Hematopoietic multipotent progenitor cell treated with erythropoietin and hydrocortisone succinate and interleukin-3 and kit ligand, for 17 days (in vitro differentiated cells): ENCODE measurements at places on chromosomes 6 and 20.

- DNase-seq = no peak
Measured at GRCh38 chr6:18432180-18432579, 45.0 kb downstream of the RNF144B start.

DNA sequence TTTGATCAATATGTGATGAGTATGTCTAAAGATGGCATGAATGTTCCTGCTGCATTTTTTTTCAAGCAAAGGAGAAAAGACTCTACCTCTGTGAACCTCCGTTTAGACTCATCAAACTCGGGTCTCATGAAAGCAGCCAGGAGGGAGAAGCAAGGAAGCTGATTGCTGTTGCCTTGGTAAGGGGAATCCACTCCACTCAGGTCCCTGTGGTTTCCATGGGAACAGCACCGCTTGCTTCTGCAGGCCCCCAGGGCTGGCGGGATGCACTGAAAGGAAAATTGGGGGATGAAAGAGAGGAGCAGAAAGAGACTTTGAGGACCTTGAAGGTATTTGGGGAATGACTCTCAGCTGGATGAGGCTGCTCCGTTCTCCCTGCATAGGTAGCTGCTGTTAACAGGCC lies 249.6 kb upstream of the RIN2 start:
- DNase-seq = no peak

- DNase-seq = no peak
Measured at GRCh38 chr20:36872852-36873251, 3.1 kb upstream of the TLDC2 start.

DNA sequence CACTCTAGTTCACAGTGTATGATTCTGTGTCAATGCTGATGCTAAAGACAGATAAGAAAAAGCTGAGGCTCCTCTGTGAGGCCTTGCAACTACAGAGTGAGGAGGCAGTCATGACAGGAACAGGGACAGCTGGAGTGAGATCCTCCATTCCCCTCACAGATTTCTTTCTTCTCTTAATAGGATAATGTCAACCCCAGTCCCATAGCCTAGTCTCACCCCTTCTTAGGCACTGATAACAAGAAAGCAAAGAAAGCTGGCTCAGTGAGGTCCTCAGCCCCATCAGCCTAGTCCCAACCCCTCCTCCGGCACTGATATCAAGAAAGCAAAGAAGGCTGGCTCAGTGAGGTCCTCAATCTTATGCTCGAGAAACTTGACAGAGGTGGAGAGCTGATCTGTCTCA lies 2.1 kb upstream of the PTCHD4 start:
- no peak for DNase-seq

- DNase-seq = no peak
Measured at GRCh38 chr6:106080763-106081095, 5.4 kb upstream of the PRDM1 start.

GRCh38 chr20:53737396-53738038 lies 143.9 kb upstream of the ZNF217 start:
- no peak for DNase-seq

DNA sequence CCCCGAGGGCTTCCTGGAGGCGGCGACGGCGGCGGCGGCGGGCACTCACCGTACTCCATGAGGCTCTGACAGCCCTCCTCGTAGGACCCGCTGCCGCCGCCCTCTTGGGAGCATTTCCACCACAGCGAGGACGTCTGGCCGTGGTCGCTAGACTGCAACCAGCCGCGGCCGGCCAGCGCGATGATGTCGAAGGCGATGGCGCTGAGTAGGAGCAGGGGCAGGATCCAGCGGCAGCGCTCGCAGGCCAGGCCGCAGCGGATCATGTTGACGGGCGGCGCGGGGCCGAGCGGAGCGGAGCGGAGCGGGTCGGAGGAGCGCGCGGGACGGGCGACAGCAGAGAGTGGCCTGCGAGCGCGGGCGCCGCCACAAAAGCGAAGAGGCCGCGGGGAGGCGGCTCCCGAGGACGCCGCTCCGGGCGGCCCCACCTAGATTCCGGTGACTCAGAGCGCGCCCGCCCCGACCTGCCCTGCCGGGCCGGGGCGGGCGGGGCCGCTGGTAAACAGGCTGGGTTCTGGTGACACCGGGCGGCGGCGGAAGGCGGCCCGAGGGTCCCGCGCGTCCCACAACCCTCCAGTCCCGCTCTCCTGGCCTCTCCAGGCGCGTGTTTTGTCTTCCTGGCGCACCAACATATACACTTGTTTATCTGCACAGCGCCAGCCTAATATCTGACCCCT lies at the start of gene PERP:
Gene PERP (minus strand): TSS at position 342 of the 674 bp plus-strand sequence. CDS start 79 bp downstream, at position 263.
- peak; percentile 19 for DNase-seq

DNA sequence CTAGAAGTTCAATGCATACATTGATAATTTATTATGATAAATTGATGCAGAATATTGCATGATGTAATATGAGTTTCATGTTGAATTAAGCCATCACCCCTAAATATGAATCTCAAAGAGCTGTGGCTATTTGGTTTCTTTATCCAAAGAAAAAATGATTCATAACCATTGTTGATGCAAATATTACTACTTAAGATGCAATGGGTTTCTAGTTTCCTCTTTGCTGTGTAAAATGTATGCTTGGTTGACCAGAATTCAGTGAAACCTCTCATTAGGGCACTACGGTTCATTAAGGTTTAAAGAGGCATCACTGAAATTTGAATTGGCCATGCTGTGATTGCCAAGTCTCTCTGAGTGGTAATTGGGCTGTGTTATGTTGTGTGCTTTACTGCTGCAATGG lies 492.5 kb upstream of the FLRT3 start:
- no peak for DNase-seq
